Stimulated activated CD8-positive, alpha-beta memory T cell treated with anti-CD3 and anti-CD28 coated beads, Interleukin-2, amount 100 ng/mL, for 1 hour (primary cell): ENCODE measurements at places on chromosomes 4 and X.

- no peak for DNase-seq
Observed at GRCh38 chr4:1296324-1297022, 6.8 kb downstream of the MAEA start.

GRCh38 chr4:27023366-27023765 is 162.7 kb downstream of the STIM2 start:
- no peak for DNase-seq

- no peak for DNase-seq
Observed at GRCh38 chr4:138398322-138398721, 156.2 kb upstream of the SLC7A11 start.

- DNase-seq: no peak
Observed at GRCh38 chr4:1057403-1057745, 45.9 kb downstream of the FGFRL1 start.
